NCI-H345 (cell line): ENCODE measurements at places on chromosomes 7 and 10.

GRCh38 chr10:80356563-80356988 lies at the start of the genes DYDC1 and DYDC2:
Gene DYDC1 (minus strand): TSS chr10:80356755. CDS start chr10:80352601, 4,154 bp downstream.
Gene DYDC2 (plus strand): TSS chr10:80356781. CDS start chr10:80362444, 5,663 bp downstream.
- DNase-seq: peak; percentile 87

DNA sequence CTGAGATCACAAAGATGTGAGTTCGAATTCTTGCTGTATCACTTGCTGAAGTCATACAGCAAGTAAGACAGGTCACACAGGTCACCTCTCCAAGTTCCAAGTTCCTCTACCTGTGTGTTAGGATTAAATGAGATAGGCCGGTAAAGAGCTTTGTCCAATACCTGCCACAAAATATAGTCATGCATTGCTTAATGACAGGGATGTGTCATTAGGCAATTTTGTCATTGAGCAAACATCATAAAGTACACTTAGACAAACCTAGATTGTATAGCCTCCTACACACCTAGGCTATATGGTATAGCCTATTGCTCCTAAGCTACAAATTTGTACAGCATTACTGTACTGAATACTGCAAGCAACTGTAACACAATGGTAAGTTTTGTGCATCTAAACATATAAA lies 469.4 kb downstream of the KCNMA1 start:
- no peak for DNase-seq

DNA sequence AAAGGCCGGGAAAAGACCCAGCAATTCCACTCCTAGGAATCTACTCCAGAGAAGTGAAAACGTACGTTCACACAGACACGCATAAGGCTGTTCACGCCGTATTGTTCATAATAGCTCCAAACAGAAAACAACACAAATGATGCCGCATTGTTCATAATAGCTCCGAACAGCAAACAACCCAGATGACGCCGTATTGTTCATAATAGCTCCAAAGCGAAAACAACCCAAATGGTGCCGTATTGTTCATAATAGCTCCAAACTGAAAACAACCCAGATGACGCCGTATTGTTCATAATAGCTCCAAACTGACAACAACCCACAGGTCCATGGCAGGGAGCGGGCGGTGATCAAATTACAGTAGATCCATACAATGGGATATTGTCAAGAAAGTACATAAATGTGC lies 85.2 kb upstream of the DNAAF5 start:
- DNase-seq: no peak

DNA sequence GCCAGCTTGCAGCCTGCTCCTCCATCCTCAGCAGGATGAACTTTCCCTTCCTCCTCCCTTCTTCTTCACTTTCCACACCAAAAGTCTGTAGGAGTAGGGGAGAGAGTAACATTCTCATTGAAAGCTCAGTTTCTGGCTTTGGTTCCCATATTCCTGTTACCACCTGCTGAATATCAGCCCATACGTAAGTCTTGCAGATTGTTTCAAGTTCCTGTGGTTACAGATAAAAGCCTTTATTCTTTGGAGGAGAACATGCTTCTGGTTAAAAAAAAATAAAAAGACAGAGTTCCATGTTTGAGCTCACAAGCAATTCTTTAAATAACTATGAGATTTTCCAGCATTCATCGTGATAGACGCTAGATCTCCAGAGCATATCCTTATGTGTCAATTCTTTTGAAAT lies 637.3 kb downstream of the SUGCT start:
- DNase-seq: no peak

GRCh38 chr7:38743899-38744298 lies 112.7 kb upstream of the AMPH start:
- DNase-seq: no peak

- no peak for DNase-seq
Observed at GRCh38 chr7:35754741-35755140, 46.1 kb upstream of the SEPTIN7 start.

- no peak for DNase-seq
Observed at GRCh38 chr7:148442933-148443332, 147.6 kb upstream of the C7orf33 start.

GRCh38 chr7:157904211-157904865 lies 567.5 kb downstream of the DNAJB6 start:
- DNase-seq: no peak

- no peak for DNase-seq
Observed at GRCh38 chr10:36089790-36090440, 447.8 kb upstream of the FZD8 start.

- no peak for DNase-seq
Observed at GRCh38 chr10:96501985-96502384, 11.7 kb downstream of the TLL2 start.

GRCh38 chr7:261341-262250 lies 28.4 kb upstream of the FOXL3 start:
- DNase-seq: no peak

DNA sequence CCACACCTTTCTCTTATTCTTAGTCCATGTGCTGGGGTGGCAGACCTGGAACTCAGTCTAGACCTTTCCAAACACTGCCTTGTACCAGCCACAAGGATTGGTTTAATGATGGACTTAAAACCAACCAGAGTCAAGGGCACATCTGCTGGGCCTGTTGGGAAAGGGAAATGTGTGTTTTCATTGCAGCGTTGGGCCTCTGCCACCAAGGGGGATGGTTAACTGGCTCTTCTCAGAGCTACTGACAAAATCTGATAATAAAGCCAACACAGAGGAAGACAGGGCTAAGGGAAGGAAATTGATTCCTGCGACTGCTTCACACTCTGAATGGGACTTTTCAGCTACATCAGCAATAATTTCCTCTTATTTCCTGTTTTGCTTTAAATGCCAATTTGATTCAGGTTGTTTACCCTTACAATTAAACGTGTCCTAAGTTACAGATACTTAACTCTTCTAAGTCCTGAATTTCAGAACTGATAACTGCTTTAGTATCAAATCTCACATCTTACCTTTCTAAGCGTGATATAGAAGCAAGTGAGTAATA lies 68.4 kb upstream of the MALRD1 start:
- DNase-seq: no peak
